Stimulated activated CD4-positive, alpha-beta T cell treated with anti-CD3 and anti-CD28 coated beads, Interleukin-2, amount 100 ng/mL, for 24 hours (primary cell): ENCODE measurements at places on chromosomes 5 and 9.
A peak's percentile ranks its signal among the peaks of the same experiment; 100 is the strongest.

DNA sequence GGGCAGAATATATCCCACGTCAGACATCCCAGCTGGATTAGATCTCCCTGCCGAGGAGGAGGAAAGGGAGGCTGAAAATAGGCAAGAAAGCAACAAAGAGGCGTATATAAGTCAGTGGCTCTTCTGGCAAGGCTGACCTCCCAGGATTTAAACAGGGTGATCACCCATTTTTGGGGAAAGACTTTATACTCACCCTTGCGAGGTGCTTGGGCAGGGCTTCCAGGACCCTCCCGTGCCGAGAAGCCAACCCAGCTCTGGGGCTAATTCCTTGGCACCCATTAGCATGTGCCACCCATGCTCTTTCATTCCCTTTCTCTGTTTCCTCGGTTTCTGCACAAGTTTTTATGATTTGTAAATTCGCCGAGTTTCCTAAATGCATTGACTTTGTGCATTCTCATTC, 230.2 kb upstream of the IRX2 start:
- DNase-seq: no peak

- no peak for DNase-seq
These were observed 71.9 kb upstream of the OLFM1 start for GRCh38 chr9:135015565-135015964.

DNA sequence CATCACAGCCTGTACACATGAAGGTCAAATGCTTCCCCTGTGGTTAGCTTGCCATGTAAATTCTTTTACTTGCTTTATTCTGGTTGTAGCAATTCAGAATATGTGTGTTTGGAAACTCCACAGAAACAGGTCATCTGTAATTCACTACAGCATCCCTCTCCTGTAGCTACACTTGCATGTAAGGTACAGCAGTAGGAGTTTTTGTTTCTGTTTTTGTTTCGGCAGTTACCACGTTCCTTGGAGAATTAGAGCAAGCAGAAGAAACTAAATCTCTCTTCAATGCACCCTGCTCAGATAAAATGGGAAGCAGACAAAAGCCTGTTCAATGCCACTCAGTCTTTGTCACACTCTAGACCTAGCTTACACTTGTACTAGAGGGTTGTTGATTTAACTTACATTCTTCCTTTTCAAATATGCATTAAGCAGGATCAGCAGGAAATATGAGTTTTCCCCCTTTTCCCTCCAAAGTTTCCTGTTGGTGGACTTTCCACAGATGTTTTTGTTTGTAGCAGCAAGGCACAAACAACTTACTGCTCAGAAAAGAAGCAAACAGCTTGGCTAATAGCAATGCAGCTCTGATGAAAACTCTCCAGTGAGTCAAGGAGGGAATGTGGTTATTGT, 80.9 kb downstream of the YIPF5 start:
- DNase-seq: no peak

DNA sequence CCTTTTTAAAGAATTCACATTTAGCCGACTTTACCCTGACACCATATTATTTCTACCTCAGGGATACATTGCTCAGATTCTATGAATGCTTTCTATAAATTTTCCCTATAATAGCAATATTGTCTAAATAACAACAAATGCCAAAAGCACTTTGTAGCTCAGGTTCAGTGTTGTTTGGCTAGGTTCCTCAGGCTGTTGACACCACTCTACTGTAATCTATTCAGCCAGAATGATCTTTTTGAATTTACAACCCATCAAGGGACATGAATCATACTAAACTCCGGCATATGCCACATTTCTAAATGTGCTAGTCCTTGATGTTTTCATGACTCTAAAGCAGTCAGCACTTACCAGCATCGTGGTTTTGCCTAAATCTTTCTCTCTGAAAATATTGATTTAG, 641.5 kb upstream of the CDH10 start:
- no peak for DNase-seq

- DNase-seq: no peak
These were observed 415.0 kb upstream of the IRX1 start for GRCh38 chr5:3180636-3181035.

GRCh38 chr5:54944364-54944763, 41.0 kb downstream of the ESM1 start:
- peak; percentile 10 for DNase-seq

DNA sequence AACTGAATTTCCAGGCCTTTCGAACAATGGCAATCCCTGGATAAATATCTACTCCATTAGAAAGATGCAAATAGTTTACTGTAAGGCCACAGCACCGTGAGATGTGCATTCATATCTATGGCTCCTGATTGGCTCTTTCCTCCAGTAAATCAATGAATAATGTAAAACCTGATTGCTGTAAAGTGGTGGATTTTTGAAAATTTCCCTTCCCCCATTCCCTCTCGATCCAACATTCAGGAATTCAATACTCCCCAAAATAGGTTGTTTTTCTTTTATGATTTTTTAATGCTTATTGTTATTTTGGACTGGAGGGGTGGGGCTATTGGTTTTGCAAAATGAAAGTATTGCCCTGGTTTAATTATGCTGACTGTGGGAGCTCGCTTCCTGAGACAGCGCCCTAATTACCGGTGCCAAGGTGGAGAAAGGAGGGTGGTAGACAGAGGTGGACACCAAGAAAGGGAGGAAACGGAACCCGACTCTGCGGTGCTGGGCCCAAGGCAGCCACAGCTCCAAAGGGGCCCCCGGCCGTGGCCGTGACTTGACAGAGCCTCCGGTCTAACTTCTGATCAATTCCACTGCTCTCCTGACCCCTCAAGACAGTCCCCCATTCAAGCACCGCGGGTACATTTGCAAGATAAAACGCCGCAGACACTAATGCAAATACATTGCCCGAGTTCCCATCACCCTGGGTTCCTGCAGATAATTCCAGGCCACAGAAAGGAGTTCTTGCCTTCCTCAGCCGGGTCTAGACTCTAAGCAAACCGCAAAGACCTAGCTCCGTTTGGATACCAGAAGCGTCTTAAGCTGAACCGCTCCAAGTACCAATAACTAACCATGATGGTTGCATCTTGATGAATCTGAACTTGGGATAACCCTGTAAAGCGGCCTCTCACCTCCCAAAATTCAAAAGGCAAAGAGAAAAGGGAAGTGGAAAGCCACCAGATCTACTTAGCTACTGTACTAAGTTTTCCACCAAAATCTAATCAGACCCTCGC, 211.2 kb downstream of the MEF2C start:
- no peak for DNase-seq

DNA sequence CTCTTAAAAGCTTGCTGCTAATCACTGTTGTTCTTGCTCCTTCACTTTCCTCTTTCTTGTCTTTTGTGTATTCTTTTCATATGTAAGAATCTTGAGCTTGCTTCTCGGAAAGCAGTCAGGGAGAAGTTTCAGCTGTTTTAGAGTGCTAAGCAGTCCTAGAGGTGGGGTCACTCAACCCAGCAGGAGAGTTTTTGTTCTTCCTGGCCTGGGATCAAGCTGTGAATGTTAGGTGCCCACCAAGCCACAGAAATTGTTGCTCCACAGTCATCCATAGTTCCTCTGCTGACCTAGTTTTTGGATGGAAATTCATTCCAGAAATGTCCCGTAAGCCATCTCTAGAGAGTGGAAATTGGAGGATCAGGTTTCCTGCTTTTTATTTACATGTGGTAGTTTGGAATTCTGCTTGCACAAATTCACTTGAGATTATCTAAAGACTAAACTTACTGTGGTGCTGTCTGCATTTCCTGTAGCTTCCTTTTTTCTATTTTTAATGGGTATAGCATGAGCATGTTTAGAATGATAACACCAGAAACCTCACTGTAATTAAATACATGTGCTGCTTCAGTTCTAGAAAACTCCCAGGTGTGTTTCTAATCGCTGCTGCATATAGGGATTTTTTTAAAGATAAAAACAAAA, 108.7 kb downstream of the MAST4 start:
- no peak for DNase-seq

GRCh38 chr9:26723486-26723885, 169.1 kb downstream of the CAAP1 start:
- DNase-seq: peak; percentile 30

DNA sequence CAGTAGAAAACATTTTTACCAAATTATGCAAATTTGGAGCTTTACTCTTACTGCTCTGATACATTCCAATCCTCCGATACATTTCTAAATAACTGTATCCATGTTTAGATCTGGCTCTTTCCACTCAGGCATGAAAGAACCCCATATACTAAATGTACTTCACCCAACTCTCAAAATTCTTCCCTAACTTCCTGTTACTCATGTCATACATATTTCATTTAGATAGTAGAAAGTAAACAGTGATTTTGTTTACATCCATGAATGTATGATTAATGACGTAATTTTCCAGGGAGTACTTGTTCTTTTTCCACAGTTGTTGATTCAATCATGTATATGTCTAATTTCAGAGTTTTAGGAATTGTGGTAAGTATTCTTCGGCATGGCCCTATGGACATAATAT, 1426.5 kb upstream of the C9orf72 start:
- DNase-seq: no peak

DNA sequence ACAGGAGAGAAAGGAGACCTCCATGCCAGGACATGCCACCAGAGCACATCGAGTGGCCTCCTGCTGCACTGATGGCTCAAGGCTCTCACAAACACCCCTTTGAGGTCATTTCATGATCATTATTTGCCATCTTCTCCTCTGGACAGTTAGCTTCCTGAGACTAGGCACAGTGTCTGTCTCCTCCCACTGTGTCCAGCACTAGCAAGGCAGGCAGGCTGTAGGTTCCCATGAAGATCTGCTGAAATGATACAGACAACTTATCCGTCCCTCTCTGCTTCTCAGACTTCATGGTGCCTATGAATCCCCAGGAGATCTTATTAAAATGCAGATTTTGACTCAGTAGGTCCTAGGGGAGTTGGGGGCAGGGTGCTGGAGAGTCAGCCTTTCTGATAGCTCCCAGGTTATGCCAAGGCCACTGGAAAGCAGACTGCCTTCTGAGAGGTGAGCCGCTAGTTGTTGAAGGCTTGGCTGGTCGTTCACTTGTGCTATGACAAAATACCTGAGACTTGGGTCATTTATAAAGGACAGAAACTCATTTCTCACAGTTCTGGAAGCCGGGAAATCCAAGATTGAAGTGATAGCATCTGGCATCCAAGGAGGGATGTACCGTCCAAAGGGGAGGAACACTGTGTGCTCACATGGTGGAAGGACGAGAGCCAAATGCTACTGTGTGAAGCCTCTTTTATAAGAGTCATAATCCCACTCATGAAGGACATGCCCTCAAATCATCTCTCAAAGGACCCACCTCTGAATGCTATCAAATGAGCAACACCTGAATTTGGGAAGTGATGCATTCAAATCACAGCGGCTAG, 183.4 kb downstream of the SPOCK1 start:
- DNase-seq: no peak

- no peak for DNase-seq
These were observed 272.5 kb downstream of the SYK start for GRCh38 chr9:91073811-91074771.

DNA sequence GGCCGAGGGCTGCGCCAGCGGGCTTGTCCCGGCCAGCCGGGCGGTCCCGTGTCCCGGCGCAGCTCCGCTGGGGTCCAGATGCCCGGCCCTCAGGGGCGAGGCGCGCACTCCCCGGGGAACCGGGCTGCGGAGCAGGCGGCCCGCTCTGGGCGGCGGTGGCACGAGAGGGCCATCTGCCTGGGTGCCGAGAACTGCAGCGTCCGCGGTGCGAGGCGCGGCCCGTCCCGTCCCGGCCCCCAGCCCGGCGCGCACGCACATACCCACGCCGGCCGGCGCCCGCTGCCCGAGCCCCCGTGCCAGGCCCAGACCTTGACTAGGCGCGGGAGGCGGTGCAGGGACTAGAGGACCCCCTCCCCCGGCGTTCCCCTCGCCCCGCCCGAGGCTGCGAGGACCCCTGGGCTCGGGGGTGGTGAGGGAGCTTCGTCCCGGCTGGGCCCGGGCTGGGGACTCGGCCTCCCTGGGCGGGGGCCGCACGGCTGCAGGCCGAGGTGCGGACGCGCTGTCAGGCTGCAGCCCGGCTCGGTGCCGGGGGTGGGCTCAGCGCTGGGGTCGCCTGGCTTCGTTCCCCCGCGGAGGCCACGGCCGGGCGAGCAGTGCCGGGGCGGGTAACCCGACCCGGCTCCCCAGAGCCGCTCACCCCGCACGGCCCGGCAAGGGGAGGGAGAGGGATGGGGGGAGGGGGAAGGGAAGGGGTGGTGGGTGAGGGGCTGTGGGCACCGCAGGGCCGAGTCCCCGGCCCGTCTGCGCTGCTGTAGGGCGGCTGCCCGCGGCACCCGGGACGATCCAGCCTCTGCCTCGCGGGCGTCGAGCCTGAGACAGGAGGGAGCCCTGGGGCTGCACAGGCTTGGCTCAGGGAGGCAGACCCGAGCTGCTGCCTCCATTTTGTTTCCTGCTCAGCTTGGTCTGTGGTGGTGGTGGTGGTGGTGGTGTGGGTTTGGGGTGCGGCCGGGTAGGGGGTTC, 1.2 kb upstream of the NSD1 start:
- DNase-seq: no peak

GRCh38 chr5:154479944-154480750, 2.1 kb upstream of the HAND1 start:
- no peak for DNase-seq

DNA sequence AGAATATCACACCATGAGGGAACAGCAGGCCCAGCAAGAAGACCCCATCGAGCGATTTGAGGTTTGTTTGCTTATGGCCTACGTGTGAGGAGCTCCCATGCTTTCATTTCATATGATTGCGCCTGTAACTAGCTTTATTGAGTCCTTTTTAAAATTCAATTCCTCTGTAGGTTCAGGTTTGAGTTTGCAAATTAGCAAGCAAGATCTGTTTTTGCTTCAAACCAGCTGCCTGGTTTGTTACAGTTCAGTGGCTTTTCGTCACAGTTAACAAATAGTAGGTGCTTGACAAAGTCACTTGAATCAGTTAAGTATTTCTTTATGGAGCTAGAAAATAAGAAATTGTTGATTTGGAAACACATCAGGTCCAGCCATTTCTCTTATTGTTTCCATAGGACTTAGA, 56.3 kb downstream of the GPR21 start:
- no peak for DNase-seq

DNA sequence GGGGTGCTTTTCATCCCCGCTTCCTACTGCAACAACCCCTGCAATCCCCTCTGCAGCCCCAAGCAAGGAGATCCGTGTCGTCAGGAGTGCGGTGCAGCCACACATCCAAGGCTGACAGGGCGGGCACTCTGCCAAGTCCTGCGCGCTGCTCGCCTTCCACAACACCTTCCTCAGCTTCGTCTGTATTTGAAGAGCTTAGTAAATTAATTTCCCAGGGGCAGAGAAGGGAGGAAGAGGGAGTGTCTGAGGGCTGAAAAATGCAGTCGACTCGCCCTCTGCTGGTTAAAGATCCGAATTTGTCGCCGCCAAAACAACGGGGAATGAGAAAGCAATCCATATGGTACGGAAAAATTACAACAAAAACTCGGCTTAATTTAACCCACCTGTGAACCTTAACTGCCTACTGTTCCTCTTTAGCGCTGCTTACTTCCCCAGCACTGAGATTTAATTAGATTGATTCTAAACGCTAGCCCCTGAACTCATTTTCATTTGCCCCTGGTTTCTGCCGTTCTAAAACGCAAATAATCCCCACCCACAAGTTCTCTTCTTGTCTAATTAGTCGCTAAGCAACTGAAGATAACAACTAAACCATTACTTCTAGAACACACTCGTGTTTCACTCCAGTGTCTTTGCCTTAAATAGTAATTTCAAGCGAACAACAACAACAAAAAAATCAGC, 10.9 kb upstream of the PCDHB1 start:
- no peak for DNase-seq

- DNase-seq: no peak
These were observed 40.0 kb upstream of the SLC44A1 start for GRCh38 chr9:105204416-105204815.
